Erythroblast (primary cell): ENCODE measurements at places on chromosomes 5 and 9.

DNA sequence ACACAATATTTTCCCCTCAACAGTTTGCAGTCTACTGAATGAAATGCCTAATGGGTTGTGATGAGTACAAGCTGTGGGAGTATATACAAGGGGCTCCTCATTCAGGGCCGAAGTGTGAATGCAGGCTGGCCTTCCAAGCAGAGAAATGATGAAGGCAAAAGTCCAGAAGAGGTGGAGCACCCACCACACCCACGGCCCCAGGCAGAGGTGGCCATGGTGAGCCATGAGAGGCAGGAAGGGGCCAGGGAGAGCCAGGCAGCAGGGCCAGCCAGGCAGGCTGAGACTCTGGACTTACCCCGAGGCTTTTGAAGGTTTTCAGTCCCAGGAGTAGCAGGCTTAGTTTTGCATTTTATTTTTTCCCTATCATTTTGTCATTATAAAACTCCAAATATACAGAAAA, 218.1 kb downstream of the AUH start:
- no peak for DNase-seq

GRCh38 chr5:1106385-1107166, 5.3 kb downstream of the SLC12A7 start:
- peak; percentile 79 for DNase-seq

GRCh38 chr5:116378007-116378776, 196.4 kb downstream of the SEMA6A start:
- DNase-seq: no peak

GRCh38 chr9:19408316-19408692, 505 bp upstream of the ACER2 start:
- no peak for DNase-seq

DNA sequence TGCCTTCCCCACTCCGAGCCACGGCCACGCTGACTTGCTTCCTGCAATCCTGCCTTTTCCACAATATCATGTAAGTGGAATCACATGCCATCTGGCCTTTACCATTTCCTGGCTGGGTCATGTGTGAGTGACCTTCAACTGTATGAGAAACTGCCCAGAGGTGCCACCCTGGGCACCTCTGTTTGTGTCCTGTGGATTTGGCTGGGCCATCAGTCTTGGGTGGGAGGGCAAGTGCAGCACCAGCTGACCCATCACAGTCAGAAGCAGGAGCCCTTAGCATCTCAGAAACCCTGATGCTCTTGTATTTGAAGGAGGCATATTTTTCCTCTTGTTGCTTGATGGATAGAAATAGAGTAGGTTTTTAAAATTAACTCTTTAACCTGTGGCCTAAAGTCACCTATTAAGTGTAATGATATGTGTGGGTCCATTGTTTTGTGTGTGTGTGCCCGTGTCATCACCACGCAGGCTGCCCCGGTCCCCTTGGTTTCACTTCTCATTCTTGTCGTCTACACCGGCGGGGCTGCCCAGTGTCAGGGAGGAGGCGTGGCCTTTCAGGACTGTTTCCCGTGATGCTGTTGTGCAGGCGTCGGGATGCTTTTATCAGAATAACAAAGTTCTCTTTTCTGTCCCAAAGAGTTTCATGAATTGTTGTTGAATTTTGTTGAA, 52.1 kb upstream of the CACNA1B start:
- no peak for DNase-seq

GRCh38 chr5:101091902-101092301, 188.8 kb upstream of the ST8SIA4 start:
- DNase-seq: no peak

DNA sequence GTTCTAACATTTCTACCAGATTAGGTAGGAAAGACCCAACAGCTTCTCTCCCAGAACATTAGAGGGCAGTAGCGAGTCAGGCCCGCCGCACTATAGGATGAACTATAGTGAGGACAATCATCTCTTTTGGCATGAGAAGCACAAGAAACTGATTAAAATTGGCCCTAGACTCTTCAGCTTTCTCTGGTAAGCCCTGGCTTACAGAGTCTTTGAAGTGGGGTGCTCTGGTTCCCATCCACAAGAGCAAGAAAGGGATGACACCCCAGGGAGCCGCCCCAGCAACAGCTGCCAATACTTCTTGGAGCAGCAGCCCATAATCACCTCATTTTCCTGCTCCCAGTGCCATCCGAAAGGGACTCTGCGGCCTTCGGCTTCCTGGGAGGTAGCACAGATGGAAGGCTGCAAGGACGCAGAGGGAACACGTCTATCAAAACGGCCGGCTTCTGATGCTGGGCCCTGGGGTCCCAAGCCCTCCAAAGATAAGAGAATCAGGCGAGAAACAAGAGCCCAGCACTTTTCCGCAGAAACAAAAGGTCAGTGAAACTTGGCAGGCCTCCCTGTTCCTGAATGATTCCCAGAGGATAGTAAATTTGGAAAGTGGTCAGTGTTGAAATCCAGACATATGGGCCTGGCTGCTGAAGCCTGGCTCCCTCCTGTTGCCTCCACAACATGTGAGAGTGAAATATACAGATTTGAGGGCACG, 69.3 kb downstream of the HSD17B3 start:
- peak; percentile 51 for DNase-seq

- no peak for DNase-seq
These were observed 154.1 kb downstream of the PCSK1 start for GRCh38 chr5:96278981-96279380.

- no peak for DNase-seq
These were observed 101.7 kb upstream of the SARDH start for GRCh38 chr9:133839822-133840329.

DNA sequence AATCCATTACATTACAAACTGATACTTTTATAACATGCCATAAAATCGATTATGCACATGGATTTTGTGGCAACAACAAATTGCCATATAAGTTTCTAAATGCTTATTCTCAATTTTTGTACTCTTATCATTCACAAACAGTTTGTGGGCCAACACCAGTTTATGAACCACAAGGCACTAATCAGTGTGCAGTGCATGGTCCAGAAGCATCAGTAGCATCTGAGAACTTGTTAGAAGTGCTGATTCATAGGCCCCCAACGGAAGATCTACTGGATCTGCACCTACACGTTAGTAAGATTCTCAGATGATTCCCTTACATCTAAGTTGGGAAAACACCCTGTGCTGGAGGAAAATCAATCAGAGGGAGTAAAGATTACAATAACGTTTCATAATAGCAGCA, 242.8 kb downstream of the TRPM3 start:
- no peak for DNase-seq

- no peak for DNase-seq
These were observed 1793.0 kb upstream of the ACO1 start for GRCh38 chr9:30591461-30591860.

DNA sequence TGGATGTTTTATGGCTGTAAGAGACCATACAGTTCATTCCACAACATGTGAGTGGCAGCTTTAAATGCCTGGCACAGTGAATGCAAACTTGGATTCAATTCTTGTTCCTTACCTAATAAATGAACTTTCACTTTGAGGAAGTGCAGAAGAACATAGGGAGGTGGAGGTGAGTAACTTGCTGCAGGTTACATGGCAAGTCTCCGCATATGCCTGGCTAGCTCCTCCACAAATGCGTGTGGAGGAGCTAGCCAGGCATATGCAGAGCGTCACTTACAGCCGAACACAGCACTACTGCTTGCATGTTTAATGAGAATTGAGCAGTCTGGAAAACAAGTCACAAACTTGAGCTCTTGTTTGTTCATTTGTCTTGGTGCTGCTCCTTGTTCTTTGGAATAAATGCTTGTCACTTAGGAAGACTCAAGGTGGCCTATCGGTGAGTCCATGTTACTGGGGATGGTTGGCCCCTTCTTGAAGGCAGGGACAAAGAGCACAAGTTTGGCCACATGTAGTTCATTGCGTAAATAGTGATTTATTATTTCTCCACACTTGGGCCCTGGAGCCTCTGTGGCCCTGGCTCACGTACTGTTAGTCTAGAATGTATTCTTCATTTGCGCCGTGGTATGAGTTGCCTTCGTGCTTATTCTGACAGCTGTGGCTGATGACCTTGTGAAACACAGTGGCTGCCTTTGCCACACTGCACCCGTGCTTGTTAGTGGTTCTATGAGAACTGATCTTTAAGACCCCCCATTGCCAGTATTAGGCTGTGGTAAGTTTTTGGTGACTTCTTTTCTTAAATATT, 3.1 kb downstream of the ISOC1 start:
- DNase-seq: peak; percentile 16

DNA sequence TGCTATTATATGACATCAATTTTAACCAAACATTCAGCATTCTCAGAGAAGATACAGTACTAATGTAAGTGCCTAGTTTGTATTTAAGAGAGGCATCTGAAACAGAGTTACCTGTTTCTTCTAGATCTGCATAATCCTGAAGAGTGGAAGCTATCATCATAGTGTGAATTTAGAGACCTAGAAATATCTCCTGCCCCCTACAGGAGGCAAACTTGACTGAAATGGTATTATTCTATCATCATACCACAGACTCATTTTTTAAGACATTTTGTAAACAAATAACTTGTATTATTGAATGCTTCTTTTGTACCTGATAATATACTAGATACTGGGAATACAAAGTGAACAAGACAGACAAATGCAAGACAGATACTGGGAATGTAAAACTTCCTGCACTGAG, 216.8 kb upstream of the RPS23 start:
- DNase-seq: no peak

DNA sequence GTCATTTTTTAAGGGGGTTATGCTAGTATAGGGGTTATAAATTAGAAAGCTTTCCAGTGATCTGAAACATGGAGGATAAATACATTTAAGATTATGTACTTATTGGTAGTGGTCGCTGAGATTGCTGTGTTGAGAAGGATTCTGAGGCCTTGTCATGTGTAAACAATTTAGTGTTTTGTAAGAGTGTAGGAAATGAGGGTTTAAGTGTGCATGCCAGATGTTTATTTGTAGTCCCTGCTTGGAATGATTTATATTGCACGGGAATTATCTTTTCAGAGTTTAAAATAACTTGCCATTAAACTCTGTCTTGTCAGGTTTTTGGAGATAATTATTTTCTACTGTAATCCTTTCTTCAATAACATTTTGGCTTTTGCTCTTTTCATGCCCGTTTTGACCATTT, 19.4 kb downstream of the ZNF618 start:
- no peak for DNase-seq

DNA sequence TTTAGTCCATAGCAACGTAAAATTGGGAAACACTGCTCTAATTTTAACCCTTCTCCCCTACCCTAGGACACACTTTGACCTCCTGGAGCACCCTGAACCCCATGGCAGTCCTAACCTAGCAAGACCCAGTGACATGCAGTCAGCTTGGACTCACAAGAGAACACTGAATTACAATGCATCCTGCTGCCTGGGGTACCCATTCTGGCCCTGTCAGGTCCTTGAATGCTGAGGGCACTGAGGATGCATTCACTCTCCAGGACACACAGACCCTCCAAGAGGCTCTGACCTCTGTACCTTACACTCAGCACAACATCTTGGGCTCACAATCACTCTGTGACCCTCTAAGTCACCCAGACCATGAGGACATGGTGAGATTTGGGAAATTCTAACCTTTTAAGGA, 1.8 kb upstream of the PROP1 start:
- DNase-seq: no peak

GRCh38 chr5:181167814-181168488, 20.6 kb downstream of the OR2V2 start:
- DNase-seq: peak; percentile 53

- no peak for DNase-seq
These were observed 91.5 kb downstream of the ANKRD33B start for GRCh38 chr5:10655161-10655971.

DNA sequence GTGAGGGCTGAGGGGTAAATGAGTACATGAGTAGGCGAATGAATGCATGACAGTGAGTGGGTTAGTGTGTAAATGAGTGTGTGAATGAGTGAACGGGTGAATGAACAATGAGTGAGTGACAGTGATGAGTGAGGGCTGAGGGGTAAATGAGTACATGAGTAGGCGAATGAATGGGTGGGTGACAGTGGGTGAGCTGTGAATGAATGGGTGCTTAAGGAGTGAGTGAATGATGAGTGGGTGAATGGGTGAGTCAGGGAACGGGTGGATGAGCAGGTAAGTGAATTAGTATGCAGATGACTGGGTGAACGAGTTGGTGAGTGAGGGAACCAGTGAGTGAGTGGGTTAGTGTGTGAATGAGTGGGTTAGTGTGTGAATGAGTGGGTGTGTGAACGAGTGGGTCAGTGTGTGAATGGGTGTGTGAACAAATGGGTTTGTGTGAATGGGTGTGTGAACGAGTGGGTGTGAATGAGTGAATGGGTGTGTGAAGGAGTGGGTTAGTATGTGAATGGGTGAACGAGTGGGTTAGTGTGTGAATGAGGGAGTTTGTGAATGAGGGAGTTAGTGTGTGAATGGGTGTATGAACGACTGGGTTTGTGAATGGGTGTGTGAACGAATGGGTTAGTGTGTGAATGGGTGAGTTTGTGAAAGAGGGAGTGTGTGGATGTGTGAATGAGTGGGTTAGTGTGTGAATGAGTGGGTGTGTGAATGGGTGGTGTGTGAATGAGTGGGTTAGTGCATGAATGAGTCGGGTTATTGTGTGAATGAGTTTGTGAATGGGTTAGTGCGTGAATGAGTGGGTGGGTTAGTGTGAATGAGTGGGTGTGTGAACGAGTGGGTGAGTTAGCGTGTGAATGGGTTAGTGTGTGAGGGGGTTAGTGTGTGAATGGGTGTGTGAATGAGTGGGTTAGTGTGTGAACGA, 32.9 kb downstream of the NKD2 start:
- DNase-seq: no peak

DNA sequence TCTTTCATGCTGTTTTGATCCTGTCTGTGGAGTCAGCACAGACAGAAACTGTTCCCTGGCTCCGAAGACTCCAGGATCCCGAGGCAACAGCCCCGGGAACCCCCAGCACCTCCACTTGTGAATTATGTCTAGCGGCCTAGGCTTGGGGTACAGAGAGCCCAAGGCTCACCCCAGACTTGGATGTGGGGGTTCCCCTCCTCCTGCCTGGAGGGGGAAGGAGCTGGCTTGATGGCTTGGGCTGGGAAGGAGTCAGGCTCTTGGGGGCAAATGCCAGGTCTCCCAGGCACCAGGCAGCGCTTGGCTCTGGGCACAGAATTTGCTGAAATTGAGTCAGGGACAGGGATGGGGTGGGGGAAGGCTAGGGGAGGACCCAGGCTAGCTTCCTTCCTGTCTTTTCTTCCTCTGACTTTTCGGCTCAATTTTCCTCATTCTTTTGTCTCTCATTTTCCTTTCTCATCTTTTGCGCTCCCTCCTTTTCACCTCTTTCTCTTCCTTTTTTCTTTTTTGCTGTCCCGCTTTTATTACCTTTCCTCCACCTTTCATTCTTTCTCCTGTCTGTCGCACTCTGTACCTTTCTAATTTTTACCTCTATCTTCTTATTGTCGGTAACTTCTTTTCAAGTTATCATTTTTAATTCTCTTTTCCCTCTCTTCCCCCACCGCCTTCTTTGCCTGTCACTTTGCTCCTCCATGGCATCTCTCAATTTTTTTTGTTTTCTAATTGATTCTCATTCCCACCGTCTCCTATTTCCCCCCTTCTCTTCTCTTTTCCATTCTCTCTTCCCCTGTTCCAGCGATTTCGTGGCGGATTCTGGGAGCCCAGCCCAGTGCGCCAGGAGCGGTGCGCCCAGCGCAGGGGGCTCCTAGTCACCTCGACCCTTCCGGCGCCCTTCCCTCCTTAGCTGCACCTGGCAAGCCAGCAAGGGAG, 10.5 kb downstream of the MSX2 start:
- DNase-seq: no peak
